ENCODE measurements at places on chromosomes 7 and 10.
A peak's percentile ranks its signal among the peaks of the same experiment; 100 is the strongest.

- no peak for DNase-seq
These were observed 5.1 kb upstream of the TBX20 start for GRCh38 chr7:35258868-35259522.

GRCh38 chr10:11261687-11262493, 244.2 kb downstream of the CELF2 start:
- DNase-seq, result no peak

DNA sequence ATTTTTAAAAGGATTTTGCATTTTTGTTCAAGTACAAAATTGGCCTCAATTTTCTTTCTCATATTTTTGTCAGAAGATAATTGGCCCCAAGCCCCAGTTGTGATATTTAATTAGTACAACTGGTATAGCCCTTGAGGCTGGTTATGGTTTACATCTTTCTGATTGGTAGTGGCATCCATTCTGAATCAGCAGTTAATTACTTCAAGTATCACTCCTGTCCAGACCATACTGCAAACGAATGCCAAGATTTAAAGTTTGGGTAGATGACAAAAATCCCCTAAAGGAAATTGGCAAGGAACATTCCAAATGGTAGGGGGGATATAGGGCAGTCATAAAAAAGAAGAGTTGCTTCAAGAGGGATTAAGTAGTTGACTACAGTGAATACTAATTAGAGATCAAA, 23.1 kb downstream of the MYPN start:
- DNase-seq, result no peak

DNA sequence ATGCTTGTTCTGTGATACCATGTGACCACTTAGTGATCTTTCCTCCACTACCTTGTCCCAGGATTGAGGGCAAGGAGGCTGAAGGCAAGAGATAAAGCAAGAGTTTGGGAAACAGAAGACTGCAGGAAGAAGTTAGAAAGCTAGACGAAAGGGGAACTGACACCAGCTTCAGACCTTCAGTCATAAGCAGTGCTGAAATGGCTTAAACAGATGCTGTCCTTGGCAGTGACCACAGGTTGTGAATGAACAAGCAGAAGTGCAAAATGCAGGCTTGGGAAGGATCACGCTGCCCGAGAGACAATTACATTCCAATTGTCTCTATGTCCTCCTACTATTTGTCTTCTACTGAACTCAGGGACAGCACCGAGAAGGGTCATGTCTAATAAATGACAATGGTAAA, 704.9 kb upstream of the AUTS2 start:
- DNase-seq, result no peak

- no peak for DNase-seq
These were observed 16.6 kb upstream of the ELFN1 start for GRCh38 chr7:1653500-1653899.

GRCh38 chr7:17559388-17559787, 260.9 kb downstream of the AHR start:
- DNase-seq, result no peak

DNA sequence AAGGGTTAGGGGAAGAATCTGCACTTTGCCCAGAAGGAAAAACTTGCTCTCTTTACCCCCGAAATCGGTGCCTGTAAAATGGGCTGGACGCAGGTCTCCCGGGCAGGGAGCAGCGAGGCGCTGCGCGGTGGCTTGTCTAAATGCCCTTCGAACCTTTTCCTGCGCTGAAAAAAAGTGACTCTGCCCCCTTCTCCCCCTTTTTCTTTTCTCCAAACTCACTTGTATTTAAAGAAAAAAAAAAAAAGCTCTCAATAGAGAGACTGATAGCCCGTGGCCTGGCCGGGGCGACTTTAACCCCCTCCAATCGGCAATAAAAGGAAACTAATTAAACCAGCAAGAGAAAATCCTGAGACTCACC, 286 bp downstream of the SP8 start:
- no peak for DNase-seq

DNA sequence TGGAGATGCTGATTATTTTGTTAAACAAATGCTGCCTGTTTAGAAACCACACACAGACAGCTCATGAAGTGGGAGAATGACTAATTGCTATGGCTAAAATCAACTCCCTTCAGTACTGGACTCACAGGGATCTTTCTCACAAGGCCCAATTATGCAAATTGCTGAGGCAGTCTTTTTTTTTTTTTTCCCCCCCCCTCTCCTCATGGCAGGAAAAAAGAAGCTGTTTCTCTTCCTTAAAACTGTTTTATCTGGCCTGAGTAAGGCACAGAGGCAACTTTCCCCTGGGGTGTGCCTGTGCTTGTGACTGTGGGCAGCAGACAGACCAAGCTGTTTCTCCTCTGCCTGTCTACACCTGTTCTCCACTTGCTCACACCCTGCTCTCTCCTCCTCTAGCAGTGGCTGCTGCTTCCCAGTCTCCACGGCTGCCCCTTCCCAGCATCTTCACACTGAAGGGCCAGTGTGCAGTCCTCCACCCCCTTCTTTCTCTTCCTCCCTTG, 65.4 kb upstream of the STEAP1B start:
- DNase-seq, result no peak

DNA sequence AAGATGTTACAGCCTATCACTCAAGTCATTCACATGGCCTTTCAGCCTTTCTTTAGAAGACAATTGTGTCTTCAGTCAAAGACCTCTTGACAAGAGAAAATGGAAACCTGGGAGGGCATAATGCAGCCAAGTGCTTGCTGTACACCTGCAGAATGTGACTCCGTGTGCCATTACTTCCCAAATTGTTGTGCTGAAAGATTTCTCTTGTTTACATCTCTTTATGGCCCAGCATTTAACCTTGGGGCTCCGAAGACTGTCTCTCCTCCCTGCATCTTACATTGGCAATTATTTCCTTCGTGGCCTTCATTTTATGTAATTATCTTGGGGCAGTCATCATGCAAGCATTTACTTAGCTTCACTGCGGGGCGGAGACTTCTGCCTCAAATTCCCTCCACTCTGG, 287.0 kb downstream of the TCF7L2 start:
- no peak for DNase-seq

- DNase-seq, result no peak
These were observed 48.5 kb upstream of the ADGRA1 start for GRCh38 chr10:133039107-133039802.

GRCh38 chr10:127694580-127695193, 42.3 kb upstream of the FOXI2 start:
- peak; percentile 18 for DNase-seq

- DNase-seq, result no peak
These were observed 115.0 kb downstream of the PRKAG2 start for GRCh38 chr7:151761957-151762356.

- no peak for DNase-seq
These were observed 136.1 kb downstream of the ATE1 start for GRCh38 chr10:121791761-121792160.

DNA sequence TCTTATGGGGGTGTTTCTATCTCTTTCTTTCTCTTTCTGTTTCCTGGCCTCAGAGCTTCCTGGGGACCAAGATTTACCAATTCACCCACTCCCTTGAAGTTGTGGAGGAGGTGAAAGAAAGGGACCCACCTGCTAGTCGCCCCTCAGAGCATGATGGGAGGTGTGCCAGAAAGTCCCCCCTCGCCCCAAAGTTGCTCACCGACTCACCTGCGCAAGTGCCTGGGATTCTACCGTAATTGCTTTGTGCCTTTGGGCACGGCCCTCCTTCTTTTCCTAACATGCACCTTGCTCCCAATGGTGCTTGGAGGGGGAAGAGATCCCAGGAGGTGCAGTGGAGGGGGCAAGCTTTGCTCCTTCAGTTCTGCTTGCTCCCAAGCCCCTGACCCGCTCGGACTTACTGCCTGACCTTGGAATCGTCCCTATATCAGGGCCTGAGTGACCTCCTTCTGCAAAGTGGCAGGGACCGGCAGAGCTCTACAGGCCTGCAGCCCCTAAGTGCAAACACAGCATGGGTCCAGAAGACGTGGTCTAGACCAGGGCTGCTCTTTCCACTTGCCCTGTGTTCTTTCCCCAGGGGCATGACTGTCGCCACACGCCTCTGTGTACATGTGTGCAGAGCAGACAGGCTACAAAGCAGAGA, 12.2 kb downstream of the AQP1 start:
- DNase-seq, result no peak

GRCh38 chr7:133702078-133702477, 425.1 kb upstream of the LRGUK start:
- DNase-seq, result no peak

DNA sequence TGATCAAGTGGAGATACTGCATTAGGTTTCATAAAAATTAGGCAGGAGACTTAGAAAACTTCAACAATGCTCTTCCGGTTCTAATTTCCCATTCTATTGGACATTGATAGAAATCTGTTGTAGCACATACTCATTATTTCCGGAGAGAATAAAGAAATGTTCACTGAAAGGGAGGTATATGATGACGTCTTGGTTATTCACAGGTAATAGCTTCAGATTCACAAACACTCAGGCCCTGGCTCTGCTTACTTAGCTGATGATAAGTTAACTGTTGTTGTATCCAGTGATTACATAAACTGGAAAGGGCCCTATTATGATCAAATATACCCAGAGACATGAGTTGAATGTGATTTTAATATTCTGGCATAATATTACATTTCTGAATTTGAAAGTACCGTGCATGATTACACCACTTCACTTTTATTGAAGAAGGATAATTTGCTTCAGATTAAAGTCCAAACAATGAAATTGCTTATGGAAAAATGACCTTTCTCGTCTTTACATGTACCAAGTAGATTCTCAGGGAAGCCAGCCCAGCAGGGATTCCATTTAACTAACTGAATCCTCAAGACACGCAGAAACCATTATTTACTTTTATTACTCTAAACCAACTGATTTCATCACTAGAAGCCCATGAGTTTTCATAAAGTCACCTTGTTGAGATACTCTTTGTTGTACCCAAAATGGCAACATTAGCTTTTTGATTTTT, 288.0 kb upstream of the PITRM1 start:
- no peak for DNase-seq

- no peak for DNase-seq
These were observed 258.6 kb upstream of the MKI67 start for GRCh38 chr10:128384831-128385230.

- no peak for DNase-seq
These were observed 1.9 kb upstream of the ARHGAP22 start for GRCh38 chr10:48606530-48607355.

DNA sequence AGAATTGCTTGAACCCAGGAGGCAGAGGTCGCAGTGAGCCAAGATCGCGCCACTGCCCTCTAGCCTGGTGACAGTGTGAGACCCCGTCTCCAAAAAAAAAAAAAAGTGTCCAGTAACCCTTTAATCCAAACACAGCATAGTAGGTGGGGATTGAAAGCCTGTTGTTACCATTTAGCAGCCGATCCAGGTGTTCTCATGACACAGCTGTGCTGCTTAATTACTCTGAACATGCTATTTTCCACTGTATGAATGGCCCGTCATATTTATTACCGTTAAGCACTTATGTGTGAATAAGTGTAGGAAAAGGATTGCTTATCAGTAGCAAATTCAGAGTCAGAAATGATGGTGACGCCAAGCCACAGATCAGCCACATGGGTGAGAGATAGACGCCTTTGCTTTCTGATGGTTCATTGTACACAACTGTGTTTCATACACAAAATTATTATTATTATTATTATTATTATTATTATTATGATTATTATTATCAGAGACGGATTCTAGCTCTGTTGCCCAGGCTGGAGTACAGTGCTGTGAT, 11.6 kb upstream of the ORAI2 start:
- DNase-seq, result no peak

- no peak for DNase-seq
These were observed 61.4 kb upstream of the COMTD1 start for GRCh38 chr10:75297021-75297599.

DNA sequence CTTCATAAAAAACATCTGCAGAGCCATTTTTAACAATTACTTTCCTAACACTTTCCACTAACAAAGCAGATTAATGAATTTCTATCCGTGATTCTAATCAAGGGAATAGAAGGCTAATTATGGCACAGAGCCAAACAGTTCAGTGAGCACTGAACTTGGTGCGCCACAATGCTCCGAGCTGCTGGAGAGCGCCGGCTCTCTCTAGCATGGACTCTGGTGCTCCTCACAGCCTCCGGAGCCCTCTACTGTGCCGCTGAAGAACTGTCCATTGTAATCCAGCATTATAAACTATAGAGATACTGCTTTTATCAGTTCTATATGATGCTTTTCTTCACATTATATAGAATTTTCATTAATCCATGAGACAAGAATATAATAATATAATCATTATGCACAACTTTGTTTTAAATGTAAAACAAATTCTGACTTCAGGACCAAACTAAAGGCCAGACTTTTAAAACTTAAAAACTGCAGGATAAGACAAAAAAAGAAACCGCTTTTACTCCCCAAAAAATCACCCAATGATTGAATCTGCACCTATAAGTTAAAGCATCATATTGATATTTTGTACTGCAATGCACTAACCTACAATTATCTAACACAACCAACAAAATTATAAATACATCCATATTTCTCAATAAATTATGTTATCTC, 123.6 kb downstream of the RNF32 start:
- peak; percentile 66 for DNase-seq

- no peak for DNase-seq
These were observed 816.2 kb downstream of the NRG3 start for GRCh38 chr10:82691211-82691610.

DNA sequence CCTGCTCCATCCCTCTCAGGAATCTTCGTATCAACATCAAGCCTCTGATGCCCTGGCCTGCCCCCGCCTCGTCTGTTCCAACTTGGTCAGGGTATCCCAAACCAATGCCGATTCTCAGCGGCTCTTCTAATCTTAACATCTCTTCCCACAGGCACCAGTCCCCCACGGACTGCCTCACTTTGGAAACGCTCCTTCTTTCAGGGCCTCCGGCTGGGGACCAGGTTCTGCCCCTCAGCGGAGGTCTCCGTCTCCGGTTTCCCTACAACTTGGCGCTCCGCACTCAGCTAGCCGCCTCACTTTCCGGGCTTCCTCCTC, 488 bp downstream of the ABCF2 start:
- DNase-seq, result no peak

DNA sequence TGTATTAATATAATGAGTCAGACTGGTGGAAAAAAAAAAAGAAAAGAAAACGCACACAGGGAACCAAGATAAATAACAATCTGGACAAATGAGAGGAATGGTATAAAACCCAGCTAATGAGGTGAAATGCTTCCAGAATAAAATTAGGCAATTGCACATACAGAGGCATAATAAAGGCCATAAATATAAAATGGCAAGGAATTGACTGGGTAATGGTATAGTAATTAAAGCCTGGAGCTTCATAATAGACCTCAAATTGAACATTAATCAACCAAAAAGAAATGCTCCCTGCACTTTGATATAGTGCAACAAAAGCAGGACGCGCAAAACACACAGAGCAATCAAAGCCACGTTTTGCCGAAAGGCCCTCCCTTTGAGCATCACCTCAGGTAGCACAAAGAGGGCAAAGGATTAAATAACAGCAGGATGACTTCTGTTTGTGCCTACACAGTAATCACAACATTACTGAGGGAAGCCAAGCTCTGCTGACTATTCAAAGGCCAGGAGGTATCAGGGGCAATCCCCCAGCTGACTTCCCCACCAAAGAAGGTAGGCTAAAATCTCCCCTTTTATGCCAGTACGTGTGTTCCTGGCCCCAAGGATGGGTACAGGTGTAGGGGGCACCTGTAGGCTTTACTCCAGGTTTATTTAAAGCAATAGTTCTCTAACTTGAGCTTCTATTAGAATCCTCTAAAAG, 343.7 kb downstream of the ELMO1 start:
- no peak for DNase-seq
